Cortex of kidney (tissue), 1 donor: ENCODE measurements at places on chromosomes 2 and 18.

- DNase-seq, result no peak
Measured at GRCh38 chr18:52431683-52432082, 91.7 kb downstream of the DCC start.

DNA sequence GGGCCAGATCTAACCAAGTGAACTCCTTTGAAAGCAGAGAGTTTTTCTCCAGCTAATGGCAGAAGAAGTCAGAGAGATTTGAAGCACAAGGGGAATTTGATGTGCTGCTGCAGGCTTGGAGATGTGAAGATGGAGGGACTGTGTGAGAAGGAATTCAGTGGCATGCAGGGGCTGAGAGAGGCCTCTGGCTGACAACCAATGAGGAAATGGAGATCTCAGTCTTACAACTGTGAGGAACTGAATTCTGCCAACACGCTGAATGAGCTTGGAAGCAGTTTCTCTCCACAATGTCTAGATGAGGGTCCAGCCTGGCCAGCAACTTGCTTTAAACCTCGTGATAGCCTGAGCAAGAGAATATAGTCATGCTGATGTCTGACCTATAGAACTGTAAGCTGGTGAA lies 224.1 kb upstream of the DPP10 start:
- no peak for DNase-seq

DNA sequence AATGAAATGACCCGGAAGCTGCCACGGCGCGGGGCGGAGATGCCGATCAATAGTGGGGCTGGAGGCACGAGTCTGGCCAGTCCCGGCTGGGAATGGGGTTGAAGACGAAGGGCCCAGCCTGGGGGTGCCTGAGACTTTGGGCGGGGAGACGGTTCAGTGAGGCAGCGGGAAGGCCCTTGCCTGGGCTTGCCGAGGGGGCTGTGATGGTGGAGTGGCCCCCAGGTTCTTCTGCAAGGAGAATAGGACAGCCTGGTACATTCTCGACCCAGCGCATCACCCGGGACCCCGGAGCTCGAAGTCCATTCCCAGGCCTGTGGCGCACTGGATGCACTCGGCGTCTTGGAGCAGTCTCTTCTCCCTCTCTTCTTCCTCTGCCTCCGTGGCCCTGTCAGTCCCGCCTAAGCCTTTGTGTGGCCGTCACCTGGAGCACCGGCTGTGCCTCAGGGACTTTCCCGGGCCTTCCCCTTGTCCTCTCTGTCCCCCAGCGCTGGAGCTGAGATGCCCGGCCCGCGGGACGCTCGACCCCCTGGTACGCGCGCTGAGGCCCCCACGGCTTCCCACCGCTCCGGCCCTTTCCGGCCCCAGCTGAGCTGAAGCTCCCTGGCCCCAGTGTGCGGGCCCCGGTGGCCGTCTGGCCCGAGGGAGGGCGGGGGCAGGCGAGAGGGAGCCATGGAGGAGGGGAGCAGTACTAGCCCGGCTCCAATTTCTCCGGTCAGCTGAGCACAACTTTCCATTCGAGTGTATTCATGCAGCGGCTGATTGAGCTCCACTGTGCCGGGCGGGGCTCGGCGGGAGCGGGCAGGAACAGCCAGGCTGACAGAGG lies 8.0 kb downstream of the SIX3 start:
- no peak for DNase-seq

DNA sequence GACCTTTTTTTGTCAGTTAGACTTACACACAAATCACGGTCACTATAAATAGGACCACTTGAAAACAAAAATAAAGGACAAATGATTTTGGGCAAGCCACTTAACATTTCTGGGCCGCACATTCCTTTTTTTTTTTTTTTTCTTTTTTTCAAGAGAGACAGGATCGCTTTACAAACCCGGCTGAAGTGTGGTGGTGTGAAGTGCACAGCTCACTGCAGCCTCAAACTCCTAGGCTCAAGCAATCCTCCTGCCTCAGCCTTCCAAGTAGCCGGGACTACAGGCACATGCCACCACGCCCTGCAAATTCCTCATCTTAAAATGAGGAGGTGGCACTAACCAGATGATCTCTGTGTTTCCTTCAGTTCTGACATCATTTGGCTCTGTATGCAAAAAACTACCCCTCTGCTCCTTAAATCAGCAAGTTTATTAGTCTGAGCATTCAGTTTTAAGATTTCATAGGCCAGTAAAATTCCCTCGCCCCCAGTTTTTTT lies 28.3 kb upstream of the MRO start:
- no peak for DNase-seq

GRCh38 chr2:99106913-99107312 lies 34.6 kb upstream of the C2orf15 start:
- no peak for DNase-seq

- DNase-seq, result no peak
Measured at GRCh38 chr2:178865146-178865936, 58.1 kb upstream of the TTN start.

- no peak for DNase-seq
Measured at GRCh38 chr2:239187464-239188253, 213.2 kb downstream of the HDAC4 start.

DNA sequence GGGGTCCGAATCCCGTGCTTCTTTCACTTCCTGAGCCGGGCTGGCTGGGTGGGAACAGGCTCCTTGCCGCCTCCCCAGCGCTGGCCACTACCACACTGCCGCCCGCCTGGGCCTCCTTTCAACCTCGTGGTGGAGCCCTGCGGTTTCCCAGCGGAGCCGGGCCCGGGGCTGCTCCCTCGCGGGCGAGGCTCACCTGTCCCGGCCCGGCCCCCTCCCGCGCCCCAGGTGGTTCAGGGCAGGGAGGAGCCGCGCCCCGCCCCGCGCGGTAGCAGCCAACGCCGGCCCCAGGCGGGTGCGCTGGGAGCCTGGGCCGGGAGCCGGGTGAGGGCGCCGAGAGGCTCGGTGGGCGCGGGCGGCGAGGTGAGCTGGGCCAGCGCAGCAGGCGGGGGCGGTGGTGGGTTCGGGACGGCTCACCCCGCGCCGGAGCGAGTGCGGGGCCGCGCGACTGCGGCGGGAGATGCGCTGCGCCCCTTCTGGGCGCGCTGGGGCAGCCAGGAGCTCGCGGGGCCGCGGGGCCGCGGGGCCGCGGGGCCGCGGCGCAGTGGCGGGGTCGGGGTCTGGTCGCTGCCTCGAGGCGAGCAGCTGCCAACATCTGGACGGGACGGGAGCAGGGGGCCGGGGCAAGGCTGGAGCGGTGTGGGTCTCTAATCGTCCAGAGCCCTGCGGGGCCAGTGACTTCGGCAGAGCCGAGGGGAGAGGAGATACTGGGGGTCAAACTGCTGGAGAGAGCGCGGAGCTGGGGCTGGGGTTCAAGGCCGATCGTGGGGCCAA lies at the start of gene LYPD6B:
TSS of gene LYPD6B (plus strand) at position 258 of the 771 bp plus-strand sequence. CDS start 92,250 bp downstream, outside the sequence.
- DNase-seq, result no peak

DNA sequence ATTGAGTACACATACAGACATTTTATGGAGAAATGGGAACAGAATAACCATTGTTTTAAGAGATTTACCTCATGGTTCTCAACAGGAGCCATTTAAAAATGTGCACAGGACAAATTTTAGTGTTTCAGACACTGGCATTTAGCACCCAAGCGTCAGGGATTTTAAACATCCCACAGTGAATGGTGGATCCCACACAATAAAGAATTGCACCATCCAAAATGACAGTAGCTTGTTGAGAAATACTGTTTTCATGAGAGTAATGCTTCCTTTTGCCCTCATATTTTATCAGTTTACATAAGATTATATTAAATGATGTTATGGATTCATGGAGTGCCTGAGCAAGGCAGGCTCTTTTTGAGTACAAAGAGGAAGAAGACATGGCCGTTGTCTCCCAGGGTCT lies 54.0 kb downstream of the MFSD6 start:
- no peak for DNase-seq

- no peak for DNase-seq
Measured at GRCh38 chr18:68928762-68929675, 131.1 kb downstream of the CCDC102B start.

DNA sequence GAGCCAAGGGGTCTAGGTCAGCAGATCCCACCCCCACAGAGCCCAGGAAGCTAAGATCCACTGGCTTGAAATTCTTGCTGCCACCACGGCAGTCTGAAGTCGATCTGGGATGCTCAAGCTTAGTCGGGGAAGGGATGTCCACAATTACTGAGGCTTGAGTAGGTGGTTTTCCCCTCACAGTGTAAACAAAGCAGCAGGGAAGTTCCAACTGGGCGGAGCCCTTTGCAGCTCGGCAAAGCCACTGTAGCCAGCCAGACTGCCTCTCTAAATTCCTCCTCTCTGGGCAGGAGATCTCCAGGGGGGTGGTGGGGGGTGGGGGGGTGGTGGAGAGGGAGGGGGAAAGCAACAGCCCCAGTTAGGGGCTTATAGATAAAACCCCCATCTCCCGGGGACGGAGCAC lies 419.5 kb downstream of the NUP35 start:
- no peak for DNase-seq

GRCh38 chr18:58980991-58981390 lies 116.3 kb downstream of the ZNF532 start:
- DNase-seq, result no peak

- DNase-seq, result no peak
Measured at GRCh38 chr18:48620071-48620470, 81.2 kb downstream of the CTIF start.

- no peak for DNase-seq
Measured at GRCh38 chr2:562391-563364, 114.5 kb downstream of the TMEM18 start.

- no peak for DNase-seq
Measured at GRCh38 chr2:190554357-190555006, 20.0 kb upstream of the NEMP2 start.

DNA sequence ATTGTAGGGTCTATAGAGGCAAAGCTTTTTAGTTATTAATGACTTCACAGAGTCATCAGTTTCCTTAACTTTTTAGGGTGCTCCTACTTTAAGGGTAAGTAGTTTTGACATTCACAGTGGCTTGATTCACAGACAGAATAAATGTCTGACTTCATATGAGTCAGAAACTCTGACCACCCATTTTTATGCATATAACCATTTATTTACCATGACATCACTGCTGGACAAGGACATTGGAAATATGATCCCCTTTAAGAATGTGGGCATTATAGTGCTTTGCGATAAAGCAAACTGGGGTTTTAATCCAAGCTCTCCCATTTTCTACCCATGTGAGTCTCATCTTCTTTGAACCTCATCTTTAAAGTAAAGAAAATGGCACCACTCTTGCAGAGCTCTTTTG lies 162.0 kb upstream of the MC4R start:
- no peak for DNase-seq

- no peak for DNase-seq
Measured at GRCh38 chr2:170530284-170530745, 184.8 kb upstream of the SP5 start.

GRCh38 chr2:34734662-34735061 lies 1135.6 kb upstream of the FAM98A start:
- DNase-seq, result no peak

DNA sequence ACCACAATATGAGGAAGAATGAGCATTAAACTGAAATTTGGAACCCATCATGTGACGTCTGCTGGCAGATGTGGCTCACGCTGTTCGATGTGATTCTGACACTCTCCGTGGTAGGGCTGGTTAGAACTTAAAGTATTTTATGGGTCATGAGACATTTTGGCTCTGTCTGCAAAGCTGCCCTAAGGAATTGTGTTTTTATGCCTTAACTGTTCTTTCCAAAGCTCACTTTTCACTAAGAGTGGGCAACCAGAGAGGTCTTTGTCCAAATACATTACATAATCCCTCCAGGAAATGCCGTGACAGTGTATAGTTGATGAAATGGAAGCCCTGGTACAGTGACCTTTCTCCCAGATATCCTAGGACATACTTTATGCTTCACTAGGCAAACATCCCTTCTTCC lies 119.1 kb downstream of the AQP4 start:
- DNase-seq, result no peak

DNA sequence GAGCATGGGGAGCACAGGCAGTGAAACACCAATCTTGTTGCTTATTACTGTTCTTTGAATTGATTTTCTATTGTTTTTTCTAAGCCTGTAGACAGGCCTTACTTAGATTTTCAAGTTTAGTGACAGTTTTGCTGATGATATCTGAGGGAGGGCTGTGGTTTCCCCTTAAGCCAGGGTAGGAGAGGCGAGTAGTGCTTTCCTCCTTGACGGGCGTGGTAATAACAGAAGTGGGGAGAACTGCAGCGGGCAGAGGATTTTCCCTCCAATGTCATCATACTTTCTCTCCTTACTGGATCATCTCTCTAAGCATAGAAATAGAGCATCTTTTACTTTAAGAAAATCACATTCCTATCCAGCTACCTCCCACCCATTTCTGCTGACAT lies 314.4 kb downstream of the ALK start:
- no peak for DNase-seq

DNA sequence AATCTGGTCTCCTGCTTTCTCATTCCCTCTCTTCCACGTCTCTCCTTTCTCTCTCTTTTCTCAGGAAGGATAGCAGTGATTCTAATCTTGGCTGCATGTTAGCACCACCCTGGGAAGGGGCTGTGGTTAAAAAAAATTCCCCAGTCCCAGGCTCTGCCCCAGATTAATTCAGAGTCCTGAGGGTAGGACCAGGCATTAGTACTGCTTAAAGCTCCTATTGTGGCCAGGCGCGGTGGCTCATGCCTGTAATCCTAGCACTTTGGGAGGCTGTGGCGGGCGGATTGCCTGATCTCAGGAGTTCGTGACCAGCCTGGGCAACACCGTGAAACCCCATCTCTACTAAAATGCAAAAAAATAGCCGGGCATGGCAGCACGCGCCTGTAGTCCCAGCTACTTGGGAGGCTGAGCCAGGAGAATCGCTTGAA lies 35.4 kb upstream of the EML4 start:
- no peak for DNase-seq

- DNase-seq, result no peak
Measured at GRCh38 chr18:68604256-68604655, 110.7 kb downstream of the TMX3 start.

- DNase-seq, result no peak
Measured at GRCh38 chr2:7525746-7526145, 608.5 kb downstream of the RNF144A start.

GRCh38 chr18:74803769-74804168 lies 206.1 kb downstream of the ZNF407 start:
- no peak for DNase-seq

DNA sequence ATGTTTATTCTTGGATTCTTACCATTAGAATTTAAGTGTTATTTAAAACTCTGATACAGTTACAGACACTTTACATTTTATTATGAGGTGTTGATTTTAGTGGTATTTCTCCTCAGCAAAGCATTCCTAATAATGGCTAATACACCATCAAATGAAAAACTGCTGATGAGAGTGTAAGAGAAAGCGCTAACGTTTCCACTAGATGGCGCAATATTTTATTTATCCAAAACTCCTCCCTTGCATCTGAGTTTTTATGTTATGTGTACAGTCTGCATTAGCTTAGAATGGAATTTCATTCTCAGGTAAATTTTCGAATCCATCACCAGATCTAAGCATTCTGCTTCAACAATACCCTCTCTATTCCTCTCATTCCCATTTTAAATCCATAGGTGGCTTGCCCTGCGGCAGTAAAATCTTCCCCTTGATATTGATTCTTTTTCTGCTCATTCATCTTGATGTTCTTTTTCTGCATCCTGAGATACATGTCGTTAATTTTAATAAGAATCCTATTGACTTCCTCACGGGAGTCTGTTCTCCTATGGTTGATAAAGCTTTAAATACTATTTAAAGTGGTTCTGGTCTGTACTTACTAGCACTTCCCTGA lies 53.9 kb downstream of the PRKRA start:
- no peak for DNase-seq

- DNase-seq, result no peak
Measured at GRCh38 chr2:29532436-29532835, 388.9 kb downstream of the ALK start.

GRCh38 chr2:159153951-159154350 lies 132.6 kb downstream of the WDSUB1 start:
- no peak for DNase-seq

GRCh38 chr2:39513641-39514094 lies 76.6 kb upstream of the MAP4K3 start:
- DNase-seq, result no peak
